ENCODE measurements at places on chromosomes 4 and X.

DNA sequence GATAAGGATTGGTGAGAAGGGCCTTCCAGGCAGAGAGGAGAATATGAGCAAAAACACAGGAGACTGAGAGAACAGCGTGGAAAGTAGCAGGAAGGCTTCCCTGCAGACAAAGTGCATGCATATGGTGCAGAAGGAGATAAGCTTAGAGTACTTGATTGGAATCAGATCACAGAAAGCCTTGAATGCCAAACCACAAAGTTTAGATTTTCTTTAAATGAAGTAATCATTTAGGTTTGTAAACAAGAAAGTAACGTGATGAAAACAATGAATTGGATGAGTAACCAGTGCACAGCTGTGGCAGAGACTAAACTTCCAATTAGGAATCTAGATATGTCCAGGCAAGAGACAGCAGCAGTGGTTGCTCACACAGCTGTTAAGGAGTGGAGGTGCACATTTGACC, 83.8 kb upstream of the C1QTNF7 start:
- no peak for DNase-seq

- no peak for DNase-seq
Measured at GRCh38 chrX:24561121-24561520, 86.0 kb downstream of the PCYT1B start.

DNA sequence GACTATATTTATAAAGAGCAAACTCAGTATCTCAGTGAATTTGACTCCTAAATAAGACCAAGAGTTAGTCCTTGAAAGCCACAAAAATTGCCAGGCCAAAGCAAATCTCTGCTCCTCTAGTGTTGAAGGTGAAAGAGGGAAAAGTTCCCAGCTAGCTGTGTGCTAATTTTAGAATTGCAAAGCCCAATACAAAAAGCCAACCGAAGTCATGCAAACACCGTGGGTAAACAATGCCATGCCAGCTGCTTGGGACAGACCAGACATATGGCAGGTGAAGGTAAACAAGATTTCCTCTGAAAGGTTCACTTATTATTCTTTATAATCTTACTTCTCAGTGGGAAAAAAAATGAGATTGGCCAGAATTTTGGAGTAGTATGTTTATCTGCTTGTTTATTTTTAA, 80.5 kb upstream of the LNX1 start:
- no peak for DNase-seq

DNA sequence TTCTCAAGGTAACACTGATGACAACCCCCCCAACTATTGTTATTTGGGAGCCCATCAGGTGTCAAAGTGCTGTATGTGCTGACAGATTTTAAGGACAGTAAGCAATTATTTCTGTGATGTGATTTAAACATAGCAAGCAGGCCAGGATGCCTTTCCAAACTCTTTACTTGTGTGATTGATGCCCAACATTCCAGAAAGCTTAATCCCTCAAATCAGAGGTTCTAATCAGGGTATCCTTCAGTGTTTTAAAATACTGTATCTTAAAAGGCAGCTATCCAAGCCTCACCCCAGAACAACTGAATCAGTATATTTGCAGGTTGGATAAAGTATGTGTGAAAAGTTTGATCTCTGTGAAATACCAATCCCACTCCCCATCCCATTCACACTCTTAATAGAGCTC, 119.7 kb downstream of the GASK1B start:
- no peak for DNase-seq

DNA sequence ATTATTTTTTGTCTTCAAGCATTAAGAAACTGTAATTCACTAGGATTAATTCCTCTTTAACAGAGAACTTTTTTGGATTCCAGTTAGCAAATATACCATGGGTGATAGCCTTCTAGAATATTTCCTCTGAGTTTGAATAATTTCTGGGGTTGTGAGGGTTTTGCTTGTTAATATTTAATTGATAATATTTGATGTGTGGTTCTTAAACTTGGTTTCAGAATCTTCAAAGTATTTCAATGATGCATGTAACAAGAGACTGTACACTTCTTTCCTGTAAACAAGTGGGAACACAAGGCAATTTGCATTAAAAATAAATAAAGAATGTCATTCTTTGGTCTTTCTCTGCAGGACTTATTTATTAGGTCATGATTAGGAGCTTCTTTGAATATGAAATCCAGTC, 9.5 kb upstream of the C4orf51 start:
- no peak for DNase-seq

DNA sequence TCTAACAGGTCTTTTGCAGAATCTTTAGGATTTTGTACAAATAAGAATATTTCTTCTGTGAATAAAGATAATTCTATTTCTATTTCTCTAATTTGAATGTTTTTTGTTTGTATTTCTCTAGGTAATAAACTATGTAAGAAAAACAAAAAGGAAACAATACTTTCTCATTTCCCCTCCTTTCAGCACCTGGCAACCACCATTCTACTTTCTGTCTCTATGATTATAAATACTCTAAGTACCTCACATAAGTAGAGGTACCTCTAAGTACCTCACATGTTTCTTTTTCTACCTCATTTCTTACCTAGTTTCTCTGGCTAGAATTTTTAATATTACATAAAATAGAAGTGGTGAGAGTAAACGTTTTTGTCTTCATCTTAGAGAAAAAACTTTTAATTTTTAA, 550.0 kb downstream of the EPHA5 start:
- no peak for DNase-seq

DNA sequence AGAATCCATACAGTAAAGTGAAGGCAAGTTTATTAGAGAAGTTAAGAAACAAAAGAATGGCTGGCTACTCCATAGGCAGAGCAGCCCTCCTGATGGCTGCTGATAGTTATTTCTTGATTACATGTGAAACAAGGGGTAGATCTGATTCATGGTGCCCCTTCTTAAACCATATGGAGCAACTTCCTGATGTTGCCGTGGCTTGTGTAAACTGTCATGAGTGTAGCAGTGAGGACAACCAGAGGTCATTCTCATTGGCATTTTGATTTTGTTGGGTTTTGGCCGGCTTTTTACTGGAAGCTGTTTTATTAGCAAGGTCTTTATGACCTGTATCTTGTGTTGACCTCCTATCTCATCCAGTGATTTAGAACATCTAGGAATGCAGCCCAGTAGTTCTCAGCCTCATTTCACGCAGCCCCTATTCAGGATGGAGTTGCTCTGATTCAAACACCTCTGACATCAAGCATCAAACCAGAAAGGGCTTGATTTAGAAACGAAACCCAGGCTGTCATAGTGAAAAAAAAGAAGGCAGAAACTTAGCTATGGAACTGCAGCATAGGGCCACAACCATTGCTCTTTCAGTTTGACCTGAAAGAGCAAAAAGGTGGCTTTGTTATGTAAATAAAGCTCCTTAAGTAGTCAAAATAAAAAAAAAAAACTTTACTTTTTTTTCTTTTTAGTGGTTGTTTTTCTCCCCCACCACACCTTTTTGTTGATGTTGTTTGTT, 37.8 kb downstream of the SPCS3 start:
- no peak for DNase-seq

- DNase-seq, result no peak
Measured at GRCh38 chr4:76430519-76431388, 4.3 kb upstream of the SHROOM3 start.

DNA sequence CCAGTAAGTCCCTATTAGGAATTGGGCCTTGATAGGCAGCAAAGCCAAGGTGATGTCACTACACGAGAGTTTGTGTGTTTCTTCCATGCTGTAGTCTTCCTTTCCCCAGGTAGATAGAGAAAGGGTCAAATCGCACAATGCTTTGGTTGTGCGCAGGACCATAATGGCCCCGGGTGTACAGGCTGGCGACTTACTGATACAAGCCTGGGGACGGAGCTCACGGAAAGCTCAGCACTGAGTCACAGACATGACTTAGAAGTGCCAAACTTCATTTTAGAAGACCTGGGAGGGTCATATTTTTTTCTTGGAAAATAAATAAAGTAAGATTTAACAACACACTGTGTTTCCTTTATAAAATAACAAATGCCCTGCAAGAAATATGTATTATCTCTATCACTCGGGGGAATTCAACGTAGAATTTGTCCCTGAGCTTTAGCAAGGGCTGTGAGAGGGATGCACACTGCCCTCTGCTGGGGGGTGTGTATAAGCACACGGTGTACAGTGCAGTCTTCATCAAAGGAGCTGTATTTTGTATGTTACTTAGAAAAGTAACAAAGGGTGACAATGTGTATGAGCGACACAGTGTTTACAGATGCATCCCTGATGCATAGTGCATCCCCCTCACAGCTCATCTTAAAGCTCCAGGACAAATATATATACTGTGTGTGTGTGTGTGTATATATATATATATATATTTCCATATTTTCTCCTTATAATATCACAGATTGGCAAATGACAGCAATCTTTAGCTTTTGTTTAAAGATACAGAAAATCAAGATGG, 254.5 kb upstream of the VEGFC start:
- DNase-seq, result no peak

- no peak for DNase-seq
Measured at GRCh38 chrX:106898462-106898861, 4.7 kb downstream of the RIPPLY1 start.

DNA sequence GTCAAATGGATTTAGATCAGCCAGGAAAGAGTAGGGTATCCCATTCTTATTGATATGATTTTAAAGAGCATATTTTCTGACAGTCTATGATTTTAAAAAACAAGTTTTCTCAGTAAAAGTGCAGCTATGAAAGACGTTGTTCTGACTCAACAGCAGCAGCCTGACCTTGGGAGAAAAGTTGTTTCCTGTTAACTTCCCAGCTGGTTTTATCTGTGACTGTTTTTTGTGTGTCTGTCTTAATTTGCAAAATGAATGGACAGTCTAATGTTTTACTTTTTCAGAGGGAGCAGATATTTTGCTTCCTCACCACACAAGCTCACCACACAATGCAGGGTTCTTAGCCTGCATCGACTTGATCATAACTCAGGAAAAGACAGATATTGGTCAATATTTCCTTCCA, 764 bp upstream of the MTHFD2L start:
- DNase-seq, result no peak

DNA sequence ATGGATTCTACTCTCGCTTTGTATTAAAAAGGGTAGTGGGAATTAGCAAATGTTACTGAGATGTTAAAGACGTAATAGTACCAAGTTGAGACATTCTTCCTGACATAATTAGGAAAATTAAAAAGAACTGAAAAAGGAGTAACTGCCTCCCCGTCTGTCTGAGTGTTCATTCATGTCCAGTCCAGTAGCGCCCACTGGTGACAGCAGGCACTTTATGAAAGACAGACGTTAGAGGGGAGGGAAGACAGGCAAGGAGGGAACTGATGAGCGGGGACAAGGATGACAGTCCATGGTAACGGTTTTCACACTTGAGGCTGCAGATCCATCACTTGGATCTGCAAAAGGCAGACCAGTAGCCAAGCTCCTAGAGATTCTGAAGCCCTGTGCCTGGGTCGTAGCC, 326.7 kb downstream of the STK32B start:
- DNase-seq, result no peak

GRCh38 chr4:57051095-57051494, 59.1 kb downstream of the IGFBP7 start:
- peak; percentile 42 for DNase-seq

GRCh38 chr4:58093352-58093751, 983.2 kb upstream of the IGFBP7 start:
- DNase-seq, result no peak

DNA sequence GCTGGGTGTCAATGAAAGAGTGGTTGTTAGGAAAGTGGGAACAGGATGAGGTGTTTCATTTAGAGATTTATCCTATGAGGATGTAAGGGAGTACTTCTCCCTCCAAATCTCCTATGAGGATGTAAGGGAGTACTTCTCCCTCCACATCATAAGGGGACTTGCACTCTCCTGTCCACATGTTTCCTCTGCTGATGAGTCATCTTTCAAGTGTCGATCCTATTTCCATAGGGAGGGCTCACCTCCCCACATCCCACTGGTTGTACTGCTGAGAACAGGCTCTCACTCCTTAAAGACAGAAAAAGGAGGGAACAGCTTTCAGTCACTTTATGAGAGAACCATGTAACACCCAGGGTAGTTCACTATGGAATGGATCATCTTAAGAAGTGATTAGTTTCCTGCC, 65.0 kb downstream of the INPP4B start:
- DNase-seq, result no peak

GRCh38 chr4:169315530-169316343, 45.0 kb upstream of the SH3RF1 start:
- no peak for DNase-seq

- DNase-seq, result no peak
Measured at GRCh38 chr4:43556262-43556661, 663.7 kb downstream of the GRXCR1 start.

- DNase-seq, result no peak
Measured at GRCh38 chr4:76969941-76970529, 20.5 kb downstream of the SEPTIN11 start.

DNA sequence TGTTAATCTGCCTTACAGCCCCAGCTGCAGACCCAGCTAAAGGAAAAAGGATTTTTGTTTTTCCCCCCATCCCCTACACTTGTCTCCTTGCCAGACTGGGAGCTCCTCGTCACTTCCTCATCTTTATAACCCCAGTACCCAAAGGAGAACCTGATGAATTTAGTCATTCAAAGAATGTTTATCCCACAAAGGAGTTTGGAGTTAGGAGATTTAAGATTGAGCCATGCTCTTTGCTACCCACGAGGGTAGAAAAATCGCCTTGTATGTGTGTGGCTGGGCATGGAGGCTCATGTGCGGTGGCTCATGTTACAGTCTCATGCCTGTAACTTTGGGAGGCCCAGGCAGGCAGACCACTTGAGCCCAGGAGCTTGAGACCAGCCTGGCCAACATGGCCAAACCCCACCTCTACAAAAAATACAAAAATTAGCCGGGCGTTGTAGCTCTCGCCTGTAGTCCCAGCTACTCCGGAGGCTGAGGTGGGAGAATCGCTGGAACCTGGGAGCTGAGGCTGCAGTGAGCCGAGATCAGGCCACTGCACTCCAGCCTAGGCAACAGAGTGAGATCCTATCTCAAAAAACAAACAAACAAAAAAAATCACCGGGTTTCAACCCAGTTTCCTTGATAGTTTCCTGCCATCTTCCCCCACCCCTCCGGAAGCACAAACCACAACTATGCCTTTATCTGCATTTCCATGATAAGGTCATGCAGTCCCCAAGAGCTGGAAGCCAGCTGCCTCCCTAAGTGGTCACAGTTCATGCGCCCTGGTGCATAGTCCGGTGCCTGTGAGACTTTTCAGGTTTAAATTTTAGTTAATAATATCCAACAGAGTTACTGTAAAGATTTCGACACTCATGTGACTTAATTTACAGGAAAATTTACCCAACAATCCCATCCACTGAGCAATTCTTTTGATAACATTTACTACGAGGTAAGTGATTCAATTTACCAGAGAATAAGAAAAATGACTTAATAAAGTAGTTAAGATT, 1.5 kb downstream of the CFAP97 start:
- no peak for DNase-seq

DNA sequence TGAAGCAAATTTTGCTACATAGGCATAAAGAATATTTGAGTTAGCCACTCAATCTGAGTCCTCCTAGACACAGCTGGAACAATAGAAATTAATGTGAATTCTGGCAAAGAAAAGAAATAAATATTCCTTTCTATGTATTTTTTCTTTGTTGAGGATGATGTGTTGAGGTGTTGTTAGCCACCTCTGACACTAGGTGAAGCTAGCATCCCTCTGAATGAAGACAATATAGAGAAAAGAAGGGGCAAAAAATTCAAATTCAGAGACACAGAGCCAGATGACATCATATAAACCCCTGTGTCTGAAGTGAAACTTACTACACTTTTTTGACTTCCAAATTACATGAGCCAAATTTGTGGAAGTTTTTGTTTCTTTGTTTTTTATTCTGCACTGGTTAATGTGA, 34.6 kb upstream of the TMPRSS11D start:
- no peak for DNase-seq

GRCh38 chrX:12263211-12263610, 124.9 kb downstream of the FRMPD4 start:
- DNase-seq, result no peak
